GOT3 (cell line): ENCODE measurements at places on chromosomes 6 and 20.

DNA sequence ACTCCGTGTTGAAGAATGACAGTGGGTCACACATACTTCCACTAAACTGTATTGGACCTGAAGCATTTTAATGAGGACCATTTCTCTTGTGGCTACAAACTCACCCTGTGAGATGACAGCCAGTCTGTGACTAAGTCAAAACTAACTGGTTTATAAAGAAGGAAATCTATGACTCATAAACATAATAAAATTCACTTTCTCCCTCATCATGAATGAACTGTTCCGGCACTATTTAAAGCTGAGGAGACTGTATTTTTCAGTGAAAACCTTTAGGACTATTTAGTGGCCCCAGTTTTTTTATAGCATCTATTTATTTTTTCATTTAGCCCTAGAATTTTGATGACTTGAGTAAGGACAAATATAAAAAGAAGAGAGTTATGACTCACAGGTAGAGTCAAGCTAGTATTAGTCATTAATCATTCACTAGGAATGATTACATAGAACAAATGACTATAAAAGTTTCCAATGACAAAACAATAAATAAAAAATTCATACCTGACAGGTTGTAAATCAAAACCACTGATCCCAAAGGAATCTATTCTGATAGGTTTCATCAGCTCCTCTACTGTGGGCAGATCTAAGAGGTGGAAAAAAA is 34.2 kb downstream of the CEP162 start:
- no peak for DNase-seq

DNA sequence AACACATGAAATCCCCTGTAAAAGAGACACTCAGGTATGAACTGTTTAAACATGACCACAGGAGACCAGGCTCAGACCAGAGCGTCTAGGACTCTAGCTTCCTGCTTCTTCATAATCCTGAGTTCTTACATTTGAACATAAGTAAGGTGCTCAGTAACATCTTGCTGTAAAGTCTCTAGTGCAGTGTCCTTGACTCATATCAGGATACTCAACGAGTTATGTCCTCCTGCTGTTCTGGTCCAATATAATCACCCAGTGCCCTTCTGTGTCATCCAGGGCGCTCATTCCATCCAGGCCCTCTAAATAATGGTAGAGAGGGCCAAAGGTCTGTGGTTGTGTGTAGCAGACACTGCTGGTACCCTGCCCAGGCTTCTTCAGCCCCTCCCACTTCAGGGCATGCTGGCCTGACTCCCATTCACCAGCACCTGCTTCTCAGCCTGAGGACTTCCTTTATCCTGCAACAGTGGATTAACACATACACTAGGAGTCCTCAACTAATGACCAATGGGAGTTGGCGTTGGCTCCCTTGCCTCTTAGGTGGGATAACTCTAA is 66.8 kb upstream of the MOCS1 start:
- DNase-seq, result no peak

GRCh38 chr6:126919947-126920346 is 198.5 kb upstream of the RSPO3 start:
- DNase-seq, result no peak

- no peak for DNase-seq
These were observed 4.0 kb upstream of the OGFR start for GRCh38 chr20:62800314-62801259.

GRCh38 chr6:125015152-125015551 is 52.9 kb downstream of the RNF217 start:
- no peak for DNase-seq

- DNase-seq, result no peak
These were observed 79.0 kb downstream of the IPCEF1 start for GRCh38 chr6:154277629-154278017.

- DNase-seq, result no peak
These were observed 106.6 kb upstream of the SNX9 start for GRCh38 chr6:157716251-157716995.

DNA sequence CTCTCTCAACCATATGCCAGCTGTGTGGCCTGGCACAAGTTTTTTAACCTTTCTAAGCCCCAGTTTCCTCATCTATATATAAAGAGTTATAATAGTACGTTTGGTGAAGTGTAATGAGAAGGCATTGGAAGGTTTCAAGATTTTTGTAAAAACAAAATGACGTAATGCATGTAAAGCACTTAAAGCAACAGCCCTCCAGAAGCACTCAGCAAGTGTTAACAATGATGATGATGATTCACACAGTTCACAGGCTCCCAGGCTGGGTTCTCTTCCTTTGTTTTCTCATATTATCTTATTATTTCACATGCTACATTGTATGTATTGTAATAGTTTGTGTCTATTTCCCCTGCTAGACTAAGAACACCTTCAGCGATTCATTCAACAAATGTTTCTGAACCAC is 6.2 kb downstream of the CEP250 start:
- DNase-seq, result no peak

DNA sequence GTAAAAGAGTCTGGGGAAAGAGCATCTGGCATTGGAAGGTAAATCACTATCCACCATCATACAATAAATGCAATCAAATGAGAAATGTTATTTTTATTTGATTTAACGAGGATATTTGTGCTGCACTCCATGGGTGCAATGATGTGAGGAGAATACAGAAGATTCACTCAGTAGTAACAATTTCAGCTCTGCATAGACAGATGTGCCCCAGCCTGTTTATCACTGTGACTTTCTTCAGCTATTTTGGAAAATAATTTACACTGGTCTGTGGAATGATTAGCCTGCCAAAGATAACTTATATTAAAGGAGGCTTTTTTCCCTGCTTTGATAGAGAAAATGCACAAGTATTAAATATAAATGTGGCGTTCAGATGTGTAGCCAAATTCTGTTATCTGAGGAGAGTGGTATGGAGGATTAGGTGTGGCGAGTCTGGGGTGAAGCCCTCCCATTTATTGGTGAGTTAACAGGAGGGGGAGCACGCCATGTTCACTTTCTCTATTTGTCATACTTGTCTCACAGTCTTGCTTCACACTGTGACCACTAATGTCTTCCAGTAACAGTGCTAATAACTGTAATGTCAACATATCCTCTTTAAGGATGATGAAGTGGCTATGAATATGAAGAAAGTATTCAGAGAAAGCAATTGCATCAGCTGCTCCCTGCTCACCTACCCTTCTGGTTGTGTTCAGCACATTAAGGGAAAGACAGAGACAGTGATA is 645.6 kb downstream of the MMUT start:
- no peak for DNase-seq

GRCh38 chr20:51488331-51488730 is 54.2 kb downstream of the NFATC2 start:
- DNase-seq, result no peak

GRCh38 chr20:35854713-35855348 is 83.0 kb downstream of the PHF20 start:
- no peak for DNase-seq

DNA sequence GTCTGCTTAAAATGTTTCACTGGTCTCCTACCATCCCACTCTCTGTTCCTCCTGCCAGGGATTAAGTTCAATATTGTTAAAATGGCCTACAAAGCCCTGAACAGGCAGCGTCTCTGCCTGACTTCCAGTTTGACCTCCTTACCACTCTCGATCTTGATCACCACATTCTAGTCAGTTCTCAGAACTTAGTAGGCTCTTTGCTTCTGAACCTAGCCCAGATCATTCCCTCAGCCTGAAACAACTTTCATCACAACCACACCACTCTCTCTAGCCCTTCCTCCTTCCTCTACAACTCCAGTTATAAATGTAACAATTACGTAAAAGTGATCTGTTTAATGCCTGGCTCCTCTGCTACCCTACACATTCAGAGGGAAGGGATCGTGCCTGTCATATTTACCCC is 53.3 kb downstream of the ATG5 start:
- DNase-seq, result no peak

- DNase-seq, result no peak
These were observed 61.2 kb downstream of the VAPB start for GRCh38 chr20:58450254-58450653.

DNA sequence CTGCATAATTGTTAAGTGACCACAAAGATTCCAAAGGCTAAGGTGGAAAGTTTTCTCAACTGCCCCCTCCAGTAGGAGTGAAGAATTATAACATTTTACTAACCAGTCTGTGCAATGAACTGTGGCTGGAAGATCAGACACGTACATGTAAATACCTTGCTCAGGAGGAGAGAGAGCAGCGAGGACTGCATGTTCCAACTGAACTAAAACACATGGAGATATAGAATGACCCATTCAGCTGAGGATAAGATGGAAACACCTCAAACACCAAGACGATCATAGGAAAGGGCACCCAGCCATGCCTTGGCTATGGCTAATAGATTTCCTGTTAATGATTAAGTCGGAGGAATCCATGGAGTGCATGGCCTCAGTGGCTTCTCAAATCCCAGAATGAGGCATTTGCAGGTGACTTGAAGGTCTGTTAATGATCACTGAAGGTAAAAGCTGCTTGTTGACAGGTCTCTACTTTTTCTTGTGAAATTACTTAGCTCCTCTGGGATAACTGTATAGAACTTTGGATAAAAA is 875.6 kb downstream of the TFAP2A start:
- no peak for DNase-seq

DNA sequence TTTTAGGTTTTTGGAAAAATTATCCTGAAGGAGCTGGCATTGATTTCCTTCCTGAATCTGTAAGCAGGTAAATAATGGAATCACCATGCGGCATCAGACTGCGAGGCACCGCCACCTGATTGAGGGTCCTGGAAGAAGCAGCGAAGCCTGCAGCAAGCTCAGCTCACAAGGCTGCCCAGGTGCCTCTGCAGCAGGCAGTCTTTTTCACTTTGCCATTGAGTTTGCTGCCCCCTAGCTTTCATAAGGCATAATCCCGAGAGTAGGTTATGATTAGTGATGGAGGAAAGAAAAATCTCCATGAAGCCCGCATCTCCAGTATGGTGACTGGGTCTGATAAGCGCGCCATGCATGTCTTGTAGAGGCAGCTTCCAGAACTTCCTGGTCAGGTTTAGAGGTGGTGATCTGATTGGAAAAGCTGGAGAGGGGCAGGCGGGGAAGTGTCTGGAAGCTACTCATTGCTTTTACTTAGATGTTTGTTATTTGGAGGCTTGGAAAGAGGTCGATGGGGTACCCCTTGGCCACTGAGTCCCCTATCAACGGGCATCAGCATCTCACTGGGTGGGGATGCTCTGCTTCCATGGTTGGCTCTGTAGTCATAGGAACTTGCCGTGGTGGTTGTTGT is 26.7 kb downstream of the IYD start:
- DNase-seq, result no peak
